ENCODE measurements at places on chromosomes 13 and 19. TPM values are rescaled to one million over a fixed set of nuclear protein-coding genes. Genes with fewer than 3 reads are reported as not detected.

DNA sequence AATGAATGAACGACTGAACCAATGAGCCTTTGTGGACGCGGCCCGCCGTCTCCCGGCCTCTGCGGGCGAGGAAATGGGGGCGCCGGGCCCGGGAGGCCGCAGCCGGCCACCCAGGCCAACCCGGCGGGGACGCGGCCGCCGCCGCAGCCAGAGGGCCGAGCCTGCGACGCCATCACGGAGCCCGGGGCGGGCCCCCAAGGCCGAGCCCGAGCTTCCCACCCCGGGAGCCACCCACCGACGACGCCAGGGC, 216 bp downstream of the SUGP2 start:
- DNase-seq, result no peak

DNA sequence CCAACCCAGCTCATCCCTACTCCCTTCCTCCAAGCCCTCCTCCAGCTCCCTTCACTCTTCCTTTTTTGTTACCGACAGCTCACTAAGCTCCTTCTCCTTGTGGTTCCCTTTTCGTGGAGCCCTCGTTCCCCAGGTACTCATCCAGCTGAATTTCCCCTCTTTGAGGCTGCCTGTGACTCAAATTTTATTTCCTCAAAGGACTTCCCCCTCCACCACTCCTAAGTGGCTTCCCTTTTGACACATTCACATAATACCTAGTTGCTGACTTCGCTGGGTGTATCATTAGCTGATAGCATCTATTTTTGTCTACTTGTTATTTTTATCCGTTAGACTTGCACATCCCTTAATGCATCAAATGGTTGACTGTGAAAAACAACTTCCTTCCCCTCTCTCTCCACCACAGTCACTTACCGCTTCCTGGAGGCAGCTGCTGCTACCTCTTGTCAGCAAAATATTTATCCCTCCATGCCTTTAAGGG, 14.5 kb downstream of the FFAR2 start:
- no peak for DNase-seq

- peak; percentile 92 for DNase-seq
These were observed 22.2 kb downstream of the SIGLEC5 start for GRCh38 chr19:51607920-51608562.

The SMAD9 gene
- 9.0 TPM for total RNA-seq

The ZNF610 gene
- 2.1 TPM for total RNA-seq

- peak; percentile 70 for DNase-seq
These were observed 699 bp downstream of the PTOV1 start for GRCh38 chr19:49851456-49852259.

The HIPK4 gene
- total RNA-seq, result not detected

GRCh38 chr13:106594980-106595379, 27.0 kb upstream of the ARGLU1 start:
- DNase-seq, result no peak

GRCh38 chr19:4993683-4994082, 24.8 kb downstream of the KDM4B start:
- no peak for DNase-seq

The FAM83E gene
- 97.8 TPM for total RNA-seq

GRCh38 chr13:26579580-26579979, 22.1 kb downstream of the WASF3 start:
- no peak for DNase-seq

GRCh38 chr13:73820285-73820684, 313.9 kb downstream of the KLF12 start:
- DNase-seq, result no peak

All from mucosa of descending colon (tissue), 3 donors.